ENCODE measurements at places on chromosomes 6 and 20.

GRCh38 chr6:42259286-42259685 lies 41.6 kb upstream of the MRPS10 start:
- DNase-seq, result no peak

- DNase-seq, result no peak
Measured at GRCh38 chr6:85640821-85641220, 1.9 kb downstream of the SYNCRIP start.

DNA sequence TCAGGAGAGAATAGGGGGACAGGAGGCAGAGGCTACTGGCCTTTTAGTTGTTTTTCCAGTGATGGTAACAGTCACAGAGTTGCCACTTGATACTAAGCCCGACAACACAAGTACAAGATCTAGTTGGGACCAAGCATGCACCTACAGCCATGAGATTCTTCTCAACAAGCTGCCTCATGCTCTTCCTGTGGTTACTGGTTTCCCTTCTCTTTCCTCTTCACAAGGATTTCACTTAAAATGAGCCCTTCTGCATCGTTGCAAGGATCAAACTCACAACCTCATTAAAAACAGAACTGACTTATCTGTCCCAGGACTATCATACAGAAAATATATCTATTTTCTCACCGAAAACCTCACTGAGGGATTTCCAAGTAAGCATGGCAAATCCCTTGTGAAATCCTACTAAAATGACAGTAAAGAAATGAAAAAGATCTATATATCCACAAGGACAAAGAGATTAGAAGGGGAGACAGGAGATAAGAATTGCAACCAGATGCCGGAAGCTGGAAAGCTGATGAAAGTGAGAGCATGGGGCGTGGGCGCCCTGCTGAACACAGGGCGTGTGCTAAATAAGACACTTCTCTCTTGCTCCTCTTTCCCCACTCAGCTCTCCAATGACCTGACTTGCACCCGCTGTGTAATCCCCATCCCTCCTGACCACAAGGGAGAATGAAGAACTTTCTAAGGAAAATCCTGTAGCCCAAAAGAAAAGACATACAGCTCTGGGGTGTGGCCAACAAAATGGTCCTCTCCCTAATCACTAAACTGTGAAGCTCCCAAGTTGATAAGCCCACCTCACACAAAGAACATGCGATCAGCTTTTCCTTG lies 13.4 kb downstream of the MTFR2 start:
- DNase-seq, result no peak

GRCh38 chr20:49823152-49823847 lies 10.7 kb downstream of the SLC9A8 start:
- no peak for DNase-seq

DNA sequence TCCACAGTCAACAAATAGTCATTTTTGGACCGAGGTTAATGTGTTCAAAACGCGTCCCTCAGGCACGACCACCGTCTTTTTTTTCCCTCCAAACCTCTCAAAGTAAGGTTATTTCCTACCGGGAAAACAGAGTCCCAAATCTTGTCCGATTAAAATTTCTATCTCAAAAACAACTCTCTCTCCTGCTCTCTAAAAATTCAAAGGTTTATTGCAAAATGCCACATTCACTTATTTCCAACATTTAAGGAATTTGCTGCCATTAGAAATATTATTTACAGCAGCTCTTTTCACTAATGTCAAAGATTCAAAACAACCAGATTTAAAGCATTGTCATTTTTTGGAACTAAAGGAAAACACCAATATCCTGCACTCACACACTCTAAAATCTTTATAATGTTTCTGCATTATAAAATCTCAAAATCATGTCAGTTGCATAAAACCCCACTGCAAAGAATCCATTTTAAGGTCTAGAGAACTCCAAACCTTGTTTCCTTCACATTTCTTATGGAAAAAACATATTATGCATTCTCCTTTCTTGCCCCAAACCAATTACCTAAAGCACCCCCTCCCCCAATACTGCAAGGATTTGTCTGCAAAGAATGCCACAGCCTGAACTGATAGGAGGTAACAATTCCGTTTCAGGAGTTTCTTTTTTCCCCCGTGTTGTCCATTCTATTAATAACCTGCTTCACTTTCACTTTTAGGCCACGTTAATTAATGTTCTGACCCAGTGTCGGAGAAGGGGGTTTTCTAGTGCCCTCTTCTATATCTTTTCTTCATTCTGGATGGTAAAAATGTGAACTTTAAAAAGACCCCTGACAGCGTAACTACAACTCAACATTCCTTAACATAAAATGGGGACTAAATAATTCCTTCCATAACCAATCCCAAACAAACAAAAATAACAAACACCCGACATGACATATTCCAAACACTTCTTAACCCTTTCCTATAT lies 1.4 kb downstream of the NRN1 start:
- peak; percentile 44 for DNase-seq
